ENCODE measurements at places on chromosomes 6 and 20. TPM values are rescaled to one million over a fixed set of nuclear protein-coding genes. Genes with fewer than 3 reads are reported as not detected.

The TREM2 gene
- total RNA-seq, result not detected

The TOX2 gene
- 0.18 TPM for total RNA-seq

The MDFI gene
- total RNA-seq, result 0.36 TPM

The TSPO2 gene
- not detected for total RNA-seq

The EPB41L1 gene
- 76.8 TPM for total RNA-seq

The LGSN gene
- not detected for total RNA-seq

The RSPH4A gene
- total RNA-seq, result not detected

The PAX1 gene
- not detected for total RNA-seq

The BPIFB1 gene
- total RNA-seq, result not detected

The PRND gene
- not detected for total RNA-seq

The SPINT4 gene
- total RNA-seq, result not detected

The BLTP3A gene
- total RNA-seq, result 9.4 TPM

- DNase-seq, result no peak
Observed at GRCh38 chr20:31687777-31688176, 34.9 kb downstream of the BCL2L1 start.

DNA sequence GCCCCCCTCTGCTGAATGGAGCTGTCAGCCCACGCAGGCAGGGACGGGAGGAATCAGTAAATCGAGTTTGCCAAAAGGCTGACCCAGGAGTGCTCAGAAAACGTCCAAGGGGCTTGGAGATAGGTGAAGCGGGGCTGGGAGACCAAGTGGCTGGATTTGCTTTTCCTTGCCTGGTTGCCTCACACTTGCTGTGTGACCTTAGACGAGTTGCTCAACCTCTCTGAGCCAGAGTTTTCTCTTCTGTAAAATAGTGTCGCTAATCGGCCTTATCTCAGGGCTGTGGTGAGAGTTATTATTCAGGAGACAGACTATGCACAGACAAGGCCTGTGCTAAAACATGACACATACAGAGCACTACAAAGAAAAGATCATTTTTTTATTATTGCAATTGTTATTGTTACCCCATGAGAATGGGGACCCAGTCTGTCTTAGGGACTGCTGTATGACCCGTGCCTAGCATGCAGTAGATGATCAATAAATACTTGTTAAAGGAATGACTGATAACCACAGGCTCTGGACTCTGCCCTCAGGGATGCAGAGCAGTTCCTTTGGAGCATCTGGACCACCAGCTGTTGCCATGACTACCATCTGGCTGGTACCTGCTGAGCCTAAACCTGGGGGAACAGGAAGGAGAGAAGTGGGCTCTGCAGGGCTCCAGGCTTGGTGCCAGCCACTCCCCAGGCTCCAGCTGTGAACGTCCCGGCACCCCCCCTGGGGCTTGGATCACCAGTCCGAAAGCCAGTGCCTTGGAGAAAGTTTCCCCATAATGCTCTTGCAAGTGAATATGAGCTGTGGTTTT lies 901 bp downstream of the KCNK15 start:
- DNase-seq, result peak; percentile 21

DNA sequence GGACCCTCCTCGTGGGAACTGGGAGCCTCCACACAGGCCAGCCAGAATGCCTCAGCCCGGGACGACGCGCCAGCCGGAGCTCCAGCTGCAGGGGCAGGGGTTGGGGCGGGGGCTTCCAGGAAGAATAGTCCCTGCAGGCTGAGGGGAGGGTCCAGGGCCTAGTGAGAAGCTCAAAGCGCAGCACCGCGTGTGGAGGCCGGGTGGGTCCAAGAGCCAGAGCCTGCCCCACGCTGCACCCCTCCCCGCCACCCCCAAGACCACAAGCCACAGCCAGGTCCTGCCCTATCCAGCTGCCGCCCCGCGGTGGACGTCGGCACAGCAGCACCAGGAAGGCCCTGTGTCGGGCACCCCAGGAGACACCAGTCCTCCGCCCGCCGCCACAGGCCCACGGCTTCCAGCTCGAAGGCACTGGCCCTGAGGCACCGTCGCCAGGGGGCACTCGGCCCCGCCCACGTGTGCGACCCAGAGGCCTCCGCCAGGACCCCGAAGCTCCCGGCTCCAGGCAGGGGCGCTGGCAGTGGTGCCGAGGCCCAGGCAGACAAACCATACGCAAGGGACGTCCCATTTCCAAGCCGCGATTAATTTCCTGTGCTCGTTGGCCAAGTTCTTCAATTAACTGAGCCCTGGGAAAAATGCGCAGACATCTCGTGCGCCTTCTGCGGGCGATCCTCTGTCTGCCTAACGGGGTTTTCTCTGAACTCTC lies 19.5 kb downstream of the KCNQ2 start:
- DNase-seq, result no peak

DNA sequence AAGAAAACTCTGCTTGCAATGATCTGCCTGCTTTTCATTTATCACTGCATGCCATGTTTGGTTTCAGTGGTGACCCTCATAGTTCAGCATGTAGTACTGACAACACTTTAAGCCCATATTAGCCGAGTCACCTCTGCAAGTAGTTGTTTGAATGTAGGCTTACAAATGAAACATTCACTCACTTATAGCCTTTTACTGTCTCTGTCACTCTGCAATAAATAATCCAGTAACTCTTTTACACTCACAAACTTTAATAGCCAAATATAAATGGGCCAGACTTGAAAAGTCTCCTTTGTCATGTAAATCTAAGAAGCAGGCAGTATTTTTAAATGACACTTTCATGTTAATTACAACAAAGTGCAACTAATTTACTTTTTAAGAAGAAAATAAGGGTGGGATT lies 1460.0 kb upstream of the ADGRB3 start:
- no peak for DNase-seq

DNA sequence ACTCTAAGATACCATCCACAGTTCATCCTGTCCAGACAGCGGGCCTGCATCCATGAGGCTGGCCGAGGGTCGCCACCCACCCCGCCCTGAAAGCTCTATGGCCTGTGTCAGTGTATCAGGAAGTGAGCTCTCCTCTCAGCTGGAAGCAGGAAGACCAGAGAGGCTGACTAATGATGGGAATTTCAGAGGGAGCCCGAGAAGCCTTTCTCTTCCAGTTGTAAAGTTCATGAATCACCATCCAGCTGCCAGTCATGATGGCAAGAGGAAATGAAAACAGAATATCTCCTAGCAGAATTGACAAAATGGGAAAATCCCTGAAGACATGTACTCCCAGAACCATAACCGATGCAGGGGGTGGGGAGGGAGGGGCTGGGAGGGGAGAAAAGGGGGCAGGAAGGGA lies 109.6 kb upstream of the RPS6KA2 start:
- no peak for DNase-seq

DNA sequence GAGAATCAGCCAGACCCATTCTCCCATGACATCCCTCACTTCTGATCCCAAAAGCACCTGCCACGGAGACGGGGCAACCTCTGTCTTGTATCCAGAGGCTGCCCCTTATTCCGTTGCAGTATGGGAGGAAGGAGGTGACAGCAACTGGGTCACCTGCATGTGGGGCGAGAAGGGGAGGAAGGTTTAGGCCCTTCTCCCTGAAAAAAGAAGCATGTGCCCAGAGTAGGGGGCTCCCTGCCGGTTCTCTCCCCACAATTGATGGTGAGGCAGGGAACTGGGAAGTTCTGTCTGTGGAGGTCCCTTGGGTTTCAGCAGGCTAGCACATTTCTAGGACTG lies 49.3 kb upstream of the FANCE start:
- no peak for DNase-seq

GRCh38 chr20:18011951-18012645 lies 43.3 kb downstream of the MGME1 start:
- DNase-seq, result no peak

DNA sequence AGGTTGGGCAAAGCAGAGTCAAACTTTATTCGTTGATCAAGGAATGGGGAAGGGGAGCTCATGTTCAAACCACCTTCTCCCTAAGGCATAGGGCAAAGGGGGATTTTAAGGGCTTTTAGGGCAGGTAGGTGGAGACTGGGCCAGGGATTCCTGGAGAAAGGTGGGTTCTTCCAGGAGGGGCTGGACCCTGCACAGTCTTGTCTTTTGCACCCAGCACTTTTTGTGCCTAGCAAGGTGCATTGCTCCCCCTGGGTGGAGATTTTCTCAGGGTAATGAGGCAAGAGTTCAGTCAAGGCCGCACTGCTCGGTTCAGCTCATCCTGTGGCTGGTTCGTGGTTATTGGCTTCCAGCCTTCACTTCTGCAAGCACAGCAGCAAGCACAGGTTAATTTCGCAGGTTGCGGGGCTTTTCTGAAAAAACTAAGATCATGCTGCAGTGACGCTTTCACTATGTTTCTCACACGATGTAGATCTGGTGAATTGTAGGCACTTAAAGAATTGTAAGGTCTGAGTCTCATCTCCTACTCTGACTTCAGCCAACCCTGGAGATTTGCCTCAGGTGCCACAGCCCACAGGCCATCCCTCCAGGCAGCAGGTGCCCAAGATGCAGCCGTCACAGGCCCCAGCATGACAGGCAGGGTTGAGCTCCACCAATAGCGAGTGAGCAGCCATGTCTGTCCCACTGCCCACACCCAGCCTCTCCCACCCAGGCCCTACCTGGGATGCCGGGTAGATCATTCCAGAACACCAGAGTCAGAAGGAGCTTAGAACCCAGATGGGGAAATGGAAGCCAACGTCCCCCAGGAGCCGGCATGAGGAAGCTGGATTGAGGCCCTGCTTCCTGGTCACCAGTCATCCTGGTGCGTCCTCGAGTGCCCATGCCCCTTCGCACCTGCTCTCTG lies 37.1 kb downstream of the SUN5 start:
- no peak for DNase-seq

DNA sequence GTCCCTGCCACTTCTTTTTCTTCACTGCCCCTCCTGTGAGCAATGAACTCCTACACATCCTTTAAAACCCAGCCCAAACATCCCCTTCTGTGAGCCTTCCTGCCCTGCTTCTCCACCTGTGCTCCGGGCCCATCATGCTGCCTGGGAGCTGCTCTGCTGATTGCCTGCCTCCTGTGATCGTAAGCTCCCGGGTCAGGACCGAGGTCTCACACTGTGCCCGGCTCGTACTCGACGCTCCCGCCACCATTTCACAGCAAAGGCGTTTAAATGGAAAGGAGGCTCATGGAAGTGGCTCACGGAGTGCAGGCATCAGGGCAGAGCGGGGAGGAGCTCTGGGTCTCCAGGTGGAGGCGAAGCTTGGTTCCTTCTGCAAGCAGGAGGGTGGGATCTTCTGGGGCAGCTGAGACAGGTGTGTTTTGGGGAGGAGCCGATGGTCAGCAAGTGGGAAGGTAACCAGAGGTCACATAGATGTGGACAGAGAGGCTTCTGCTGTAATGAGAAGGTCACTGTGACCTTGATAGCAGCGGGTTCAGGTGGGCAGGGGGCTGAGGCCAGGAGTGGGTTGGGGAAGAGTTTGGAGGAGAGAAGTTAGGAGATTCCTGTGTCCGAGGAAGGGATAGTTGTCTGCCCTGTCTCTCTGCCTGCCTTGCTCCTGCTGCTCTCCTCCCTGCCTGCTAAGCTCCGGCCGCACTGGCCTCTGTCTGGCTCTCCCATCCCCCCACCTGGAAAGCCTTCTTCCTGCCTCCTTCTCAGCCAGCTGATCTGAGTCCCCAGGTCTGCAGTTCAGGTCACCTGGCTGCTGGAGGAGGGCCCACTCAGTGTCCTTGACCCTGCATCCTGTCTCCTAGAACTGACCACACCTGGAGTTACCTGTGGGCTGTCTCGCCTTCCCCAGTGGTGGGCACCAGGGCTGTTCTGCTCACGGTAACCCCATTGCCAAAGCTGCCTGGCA lies 52.7 kb upstream of the FRMD1 start:
- no peak for DNase-seq

DNA sequence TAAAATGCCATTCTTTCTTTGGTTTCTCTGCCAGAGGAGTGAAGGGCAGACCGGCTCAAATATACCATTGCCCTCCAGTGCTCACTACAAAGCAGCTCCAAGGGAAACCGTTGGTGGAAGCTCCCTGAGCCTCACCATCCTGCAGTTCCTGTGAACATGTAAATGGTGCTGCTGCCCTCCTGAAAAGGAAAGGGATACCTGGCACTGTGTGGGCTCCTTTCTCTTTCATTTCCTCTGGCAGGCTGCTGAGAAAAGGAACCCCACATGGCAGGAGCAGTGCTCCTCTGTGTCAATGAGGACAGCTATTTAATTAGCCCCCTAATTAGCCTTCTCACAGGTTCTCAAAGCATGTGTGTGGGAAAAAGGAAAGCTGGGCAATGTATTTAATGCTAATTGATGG lies 142.5 kb downstream of the KLHL32 start:
- no peak for DNase-seq

DNA sequence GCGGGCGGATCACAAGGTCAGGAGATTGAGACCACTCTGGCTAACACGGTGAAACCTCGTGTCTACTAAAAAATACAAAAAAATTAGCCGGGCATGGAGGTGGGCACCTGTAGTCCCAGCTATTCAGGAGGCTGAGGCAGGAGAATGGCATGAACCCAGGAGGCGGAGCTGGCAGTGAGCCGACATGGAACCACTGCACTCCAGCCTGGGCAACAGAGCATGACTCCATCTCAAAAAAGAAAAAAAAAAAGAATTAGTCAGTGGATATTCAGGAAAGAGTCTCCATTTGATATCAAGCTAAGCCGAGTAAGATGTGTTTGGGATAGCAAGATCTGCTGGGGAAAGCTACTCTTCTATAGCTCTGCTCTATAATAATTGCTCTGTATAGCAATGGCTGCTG lies 41.0 kb downstream of the MOCS1 start:
- no peak for DNase-seq

- DNase-seq, result no peak
Observed at GRCh38 chr20:62159839-62160238, 16.3 kb downstream of the SS18L1 start.

DNA sequence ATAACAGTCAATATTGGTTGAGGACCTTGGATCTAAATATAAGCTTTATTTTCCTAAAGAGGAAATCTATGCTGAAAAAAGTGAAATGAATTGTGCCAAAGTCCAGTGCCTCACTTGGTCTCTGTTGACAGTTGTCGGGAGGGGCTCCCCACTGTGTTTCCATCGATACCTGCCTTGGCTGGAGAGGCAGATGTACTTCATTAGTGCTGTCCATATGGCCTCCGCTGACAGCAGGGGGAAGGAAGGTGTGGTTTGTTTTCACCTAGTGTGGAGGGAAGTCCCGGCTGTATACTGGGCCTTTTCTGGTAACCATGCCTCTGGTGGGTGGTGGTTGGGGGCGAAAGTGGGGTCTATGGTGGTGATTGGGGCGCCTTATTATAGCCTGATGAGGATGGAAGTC lies 42.7 kb downstream of the CD2AP start:
- DNase-seq, result no peak

GRCh38 chr6:32982702-32983492 lies 14.5 kb downstream of the BRD2 start:
- DNase-seq, result peak; percentile 21

- no peak for DNase-seq
Observed at GRCh38 chr6:126253431-126253830, 86.5 kb upstream of the CENPW start.

- peak; percentile 60 for DNase-seq
Observed at GRCh38 chr6:3061501-3061941, 6.8 kb upstream of the RIPK1 start.

GRCh38 chr6:137866200-137866913 lies 702 bp upstream of the TNFAIP3 start:
- DNase-seq, result peak; percentile 33
